ENCODE measurements at places on chromosomes 7 and 10. TPM values are rescaled to one million over a fixed set of nuclear protein-coding genes. Genes with fewer than 3 reads are reported as not detected.

The DDC gene
- total RNA-seq, result 47.6 TPM

The ZNF503 gene
- total RNA-seq, result 2.3 TPM

The TMEM229A gene
- total RNA-seq, result not detected

The COL13A1 gene
- total RNA-seq, result 0.17 TPM

The OPN1SW gene
- not detected for total RNA-seq

The CYP3A7 gene
- 81.2 TPM for total RNA-seq

The TUBB8 gene
- not detected for total RNA-seq

The RADIL gene
- total RNA-seq, result 0.14 TPM

The ARMC3 gene
- not detected for total RNA-seq

DNA sequence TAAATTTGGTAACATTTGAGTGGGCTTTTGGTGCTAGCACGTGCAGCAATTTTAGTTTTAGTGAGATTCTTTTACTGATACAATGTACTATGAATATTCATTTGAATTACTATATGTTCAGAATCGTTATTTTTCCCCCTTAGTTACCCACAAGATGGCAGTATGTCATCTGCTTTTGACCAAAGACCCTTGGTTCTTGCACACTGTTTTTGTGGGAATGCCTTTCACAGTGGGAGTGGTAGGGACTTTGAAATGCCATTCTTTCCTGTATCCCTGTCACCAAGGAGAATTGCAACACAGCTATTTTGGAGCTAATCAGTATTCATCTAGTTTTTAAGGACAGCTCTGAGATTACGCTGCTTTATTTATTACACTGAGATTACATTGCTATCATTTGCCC lies 40.6 kb downstream of the SEC23IP start:
- DNase-seq, result no peak
- H3K4me1 ChIP-seq, result no peaks in the 10 kb centered on the region
- H3K4me3 ChIP-seq, result no peak overlapping the region
- peaks cover 59% of the 10 kb centered on the region for H3K36me3 ChIP-seq
- H3K27ac ChIP-seq, result no peak overlapping the region
- H3K27me3 ChIP-seq, result no peaks in the 10 kb centered on the region

GRCh38 chr10:110181451-110181850 lies 26.0 kb upstream of the MXI1 start:
- DNase-seq, result no peak
- no peaks in the 10 kb centered on the region for H3K27me3 ChIP-seq
- no peak overlapping the region for H3K4me3 ChIP-seq
- H3K27ac ChIP-seq, result no peak overlapping the region
- no peaks in the 10 kb centered on the region for H3K36me3 ChIP-seq

- no peak for DNase-seq
- H3K36me3 ChIP-seq, result no peaks in the 10 kb centered on the region
- no peak overlapping the region for H3K4me3 ChIP-seq
- H3K4me1 ChIP-seq, result no peaks in the 10 kb centered on the region
- H3K27ac ChIP-seq, result no peak overlapping the region
Observed at GRCh38 chr10:47308775-47309174, 8.8 kb downstream of the GDF10 start.

DNA sequence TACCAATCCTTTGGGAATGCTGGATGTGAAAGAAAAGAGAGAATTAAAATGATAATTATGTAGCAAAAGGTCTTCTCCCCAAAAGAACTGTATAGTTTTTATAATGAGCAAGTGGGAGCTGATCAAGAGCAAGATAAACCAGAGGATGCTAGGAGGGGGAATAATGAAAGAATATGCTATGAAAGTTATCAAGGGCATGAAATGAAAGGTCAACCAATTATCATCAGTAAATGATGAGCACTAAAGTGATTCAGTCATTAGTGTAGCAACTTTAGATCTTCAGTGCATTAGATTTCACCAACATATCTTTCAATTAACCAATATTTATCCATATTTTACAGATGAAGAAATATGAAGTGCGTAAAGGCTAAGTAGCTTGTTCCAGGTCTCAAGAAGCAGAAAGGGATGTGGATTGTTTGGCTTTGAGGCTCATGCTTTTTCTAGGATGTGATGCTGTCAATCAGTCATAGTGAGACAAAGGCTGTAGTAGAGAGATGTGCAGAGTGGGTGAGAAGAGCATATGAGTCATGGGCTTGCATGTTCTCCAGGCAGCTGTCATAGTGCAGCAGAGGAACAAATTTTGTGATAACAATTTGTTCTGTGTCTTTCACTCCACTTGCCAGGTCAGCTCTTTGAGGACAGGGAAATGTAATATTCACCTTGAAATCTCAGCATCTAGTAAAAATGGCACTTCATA lies 5.7 kb upstream of the OR2F2 start:
- H3K27ac ChIP-seq, result no peak overlapping the region
- H3K4me3 ChIP-seq, result no peak overlapping the region
- no peaks in the 10 kb centered on the region for H3K4me1 ChIP-seq

DNA sequence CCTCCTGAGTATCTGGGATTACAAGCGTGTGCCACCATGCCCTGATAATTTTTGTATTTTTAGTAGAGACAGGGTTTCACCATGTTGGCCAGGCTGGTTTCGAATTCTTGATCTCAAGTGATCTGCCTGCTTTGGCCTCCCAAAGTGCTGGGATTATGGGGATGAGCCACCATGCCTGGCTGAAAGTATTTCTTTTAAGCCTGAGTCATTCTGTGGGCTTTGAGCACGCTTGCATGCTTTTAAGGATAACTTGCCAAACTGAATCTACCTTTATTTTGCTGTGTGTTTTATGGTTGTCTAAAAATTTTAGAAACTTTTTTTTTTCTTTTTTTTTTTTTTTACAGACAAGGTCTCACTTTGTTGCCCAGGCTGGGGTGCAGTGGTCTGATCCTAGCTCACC lies 33.2 kb downstream of the CNNM2 start:
- no peaks in the 10 kb centered on the region for H3K4me1 ChIP-seq
- H3K36me3 ChIP-seq, result no peaks in the 10 kb centered on the region
- H3K4me3 ChIP-seq, result no peak overlapping the region
- H3K27ac ChIP-seq, result no peak overlapping the region
- no peaks in the 10 kb centered on the region for H3K27me3 ChIP-seq

DNA sequence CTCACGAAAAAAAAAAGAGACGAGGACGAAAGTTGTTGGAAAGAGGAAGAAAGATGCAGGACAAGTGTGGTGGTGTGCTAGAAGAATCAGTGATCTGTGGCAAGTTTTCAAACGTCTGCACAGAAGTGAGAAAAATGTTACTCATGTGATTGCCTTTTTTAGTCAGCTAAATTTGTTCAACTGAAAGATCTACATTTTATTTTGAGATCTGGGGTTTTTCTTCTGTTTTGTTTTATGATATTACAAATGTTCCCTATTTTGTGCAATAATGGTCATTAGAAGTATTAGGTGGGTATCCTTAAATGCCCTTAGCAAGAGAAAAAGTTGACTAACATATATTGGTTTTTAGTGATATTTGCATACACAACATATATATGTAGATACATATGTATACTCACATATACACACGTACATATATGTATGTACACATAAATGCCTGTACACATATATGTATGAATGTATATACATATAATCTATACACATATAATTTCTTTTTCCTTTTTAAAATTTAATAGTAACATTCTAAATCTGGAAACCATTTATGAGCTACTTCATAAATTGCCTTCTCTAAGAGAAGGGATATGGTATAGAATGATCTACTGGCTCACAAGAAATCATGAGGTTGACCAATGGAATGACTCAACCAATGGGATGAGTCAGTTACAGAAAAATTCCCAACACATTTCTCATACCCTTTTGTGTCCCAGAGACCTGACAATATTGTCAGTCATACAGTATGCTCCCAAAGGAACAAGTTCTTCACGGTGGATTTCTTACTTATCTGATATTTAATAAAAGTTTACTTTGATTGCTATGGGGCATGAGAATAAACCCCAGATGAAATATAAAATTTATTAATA lies 38.4 kb downstream of the SLC39A12 start:
- no peaks in the 10 kb centered on the region for H3K27me3 ChIP-seq
- no peaks in the 10 kb centered on the region for H3K36me3 ChIP-seq
- no peak overlapping the region for H3K4me3 ChIP-seq
- DNase-seq, result no peak
- no peaks in the 10 kb centered on the region for H3K4me1 ChIP-seq

DNA sequence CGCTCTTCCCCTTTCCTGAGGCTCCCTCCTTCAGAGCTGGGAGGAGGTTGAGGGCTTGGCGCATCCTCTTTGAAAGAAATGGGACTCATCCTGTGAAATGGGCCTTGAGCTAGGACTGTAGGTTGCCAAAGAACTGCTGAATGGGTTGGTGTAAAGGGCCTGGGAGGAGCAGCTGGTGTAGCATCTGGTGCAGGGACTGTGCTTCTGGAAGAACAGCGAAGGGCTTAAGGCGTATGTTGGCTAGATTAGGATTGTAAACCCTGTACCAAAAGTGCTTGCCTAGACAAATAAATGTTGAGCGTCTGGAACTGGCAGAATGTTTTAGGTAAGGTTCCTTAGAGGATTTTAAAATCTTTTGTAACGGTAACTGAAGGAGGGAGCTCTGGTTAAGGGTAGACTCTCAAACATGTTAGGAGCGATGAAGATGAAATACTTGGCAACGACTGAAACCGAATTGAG lies 563 bp downstream of the STAM start:
- peak overlapping the region; percentile 85 for H3K27ac ChIP-seq
- no peaks in the 10 kb centered on the region for H3K27me3 ChIP-seq
- peak overlapping the region; percentile 93 for H3K4me3 ChIP-seq
- H3K4me1 ChIP-seq, result peaks cover 24% of the 10 kb centered on the region

GRCh38 chr10:78450807-78451485 lies 417.3 kb downstream of the RPS24 start:
- no peaks in the 10 kb centered on the region for H3K27me3 ChIP-seq
- no peaks in the 10 kb centered on the region for H3K4me1 ChIP-seq
- H3K36me3 ChIP-seq, result no peaks in the 10 kb centered on the region

DNA sequence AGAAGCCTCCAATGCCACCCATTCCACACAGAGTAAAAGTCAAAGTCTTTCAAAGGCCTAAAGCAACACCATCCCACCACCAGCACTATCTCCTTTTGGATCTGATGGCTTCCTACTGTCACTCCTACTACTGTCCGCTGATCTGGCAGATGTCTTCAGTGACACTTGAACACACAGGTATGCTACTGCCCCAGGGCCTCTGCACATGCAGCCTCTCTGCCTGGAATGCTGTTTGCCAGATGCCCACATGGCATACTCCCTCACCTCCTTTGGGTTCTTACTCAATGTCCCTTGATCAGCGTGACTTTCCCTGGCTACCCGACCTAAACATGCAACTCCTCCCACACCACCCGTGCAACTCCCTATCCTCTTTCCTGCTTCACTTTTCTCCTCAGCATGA lies 512.4 kb downstream of the KCNMA1 start:
- no peak for DNase-seq
- peaks cover under 1% of the 10 kb centered on the region for H3K36me3 ChIP-seq
- no peak overlapping the region for H3K4me3 ChIP-seq
- H3K27ac ChIP-seq, result no peak overlapping the region

DNA sequence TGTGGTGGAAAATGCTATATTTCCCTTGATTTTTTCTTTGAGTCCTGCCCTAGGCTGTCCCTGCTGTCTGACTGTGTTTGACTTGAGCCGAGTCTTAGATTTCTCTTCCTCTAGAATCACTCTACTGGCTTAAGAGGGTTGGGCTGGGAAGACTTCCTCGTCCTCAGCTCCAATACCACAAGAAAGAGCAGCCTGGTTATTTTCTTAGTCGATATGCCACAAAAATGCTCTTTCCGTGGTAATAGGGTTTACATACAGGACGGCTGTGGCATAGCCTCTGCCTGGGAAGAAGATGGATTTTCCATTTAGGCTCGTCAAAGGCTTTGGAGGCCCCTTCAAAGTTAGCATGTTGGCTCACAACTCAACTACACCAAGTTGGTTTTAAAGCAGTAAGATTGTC lies 212.0 kb upstream of the IGFBP3 start:
- H3K27me3 ChIP-seq, result no peaks in the 10 kb centered on the region
- H3K4me1 ChIP-seq, result peaks cover 6% of the 10 kb centered on the region

DNA sequence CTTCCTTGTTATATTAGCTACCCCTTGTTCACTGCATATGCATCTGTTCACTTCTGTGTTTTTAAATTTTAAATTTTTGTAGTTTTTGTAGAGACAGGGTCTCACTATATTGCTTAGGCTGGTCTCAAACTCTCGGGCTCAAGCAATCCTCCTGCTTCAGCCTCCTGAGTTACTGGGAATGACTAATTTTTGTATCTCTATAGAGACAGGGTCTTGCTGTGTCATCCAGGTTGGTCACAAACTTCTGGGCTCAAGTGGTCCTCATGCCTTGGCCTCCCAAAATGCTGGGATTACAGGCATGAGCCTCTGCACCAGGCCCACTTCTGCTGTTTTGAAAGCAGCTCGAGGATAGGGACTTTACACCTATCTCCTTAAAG lies 64.6 kb downstream of the PRTFDC1 start:
- H3K4me3 ChIP-seq, result no peak overlapping the region
- H3K36me3 ChIP-seq, result no peaks in the 10 kb centered on the region
- no peak overlapping the region for H3K27ac ChIP-seq

- H3K27ac ChIP-seq, result no peak overlapping the region
- H3K4me1 ChIP-seq, result no peaks in the 10 kb centered on the region
- H3K4me3 ChIP-seq, result no peak overlapping the region
Observed at GRCh38 chr10:74548676-74549075, 277.7 kb upstream of the KAT6B start.

GRCh38 chr10:89414879-89415821 lies 782 bp downstream of the IFIT5 start:
- peak overlapping the region; percentile 78 for H3K4me3 ChIP-seq
- H3K27me3 ChIP-seq, result no peaks in the 10 kb centered on the region
- peaks cover 23% of the 10 kb centered on the region for H3K4me1 ChIP-seq
- no peaks in the 10 kb centered on the region for H3K36me3 ChIP-seq
- peak overlapping the region; percentile 98 for H3K27ac ChIP-seq

DNA sequence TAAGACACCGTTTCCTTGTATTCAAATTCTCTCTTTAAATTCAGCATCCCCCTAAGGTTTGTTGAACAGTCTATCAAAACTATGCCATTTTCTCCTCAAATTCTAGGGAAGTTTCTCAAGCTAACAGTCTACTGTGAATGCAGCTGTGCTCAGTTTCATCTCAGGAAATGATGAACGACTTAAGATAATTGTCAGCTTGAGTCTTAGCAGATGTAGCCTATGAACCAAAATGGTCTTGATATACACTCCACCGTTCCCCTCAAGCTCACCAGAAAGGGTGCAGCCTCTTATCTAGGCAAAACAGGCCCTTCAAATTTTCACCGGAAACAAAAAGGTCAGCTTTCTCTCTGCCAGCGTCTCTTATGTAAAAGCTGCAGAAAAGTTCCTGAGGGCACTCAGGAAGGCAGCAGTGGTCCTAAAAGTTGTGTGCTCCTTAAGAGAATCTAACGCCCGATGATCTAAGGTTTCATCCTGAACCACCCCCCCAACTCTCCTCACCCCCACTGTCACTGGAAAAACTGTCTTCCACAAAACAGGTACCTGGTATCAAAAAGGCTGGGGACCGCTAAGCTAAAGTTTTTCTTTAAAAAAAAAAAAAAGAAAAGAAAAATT lies 2.1 kb downstream of the DNAJC9 start:
- H3K4me3 ChIP-seq, result no peak overlapping the region
- no peaks in the 10 kb centered on the region for H3K27me3 ChIP-seq
- H3K36me3 ChIP-seq, result peaks cover 26% of the 10 kb centered on the region
- DNase-seq, result peak; percentile 55
- peaks cover 19% of the 10 kb centered on the region for H3K4me1 ChIP-seq

GRCh38 chr10:329361-330099 lies 194.3 kb downstream of the ZMYND11 start:
- H3K4me1 ChIP-seq, result peaks cover 12% of the 10 kb centered on the region
- H3K36me3 ChIP-seq, result peaks cover 17% of the 10 kb centered on the region
- peak overlapping the region; percentile 39 for H3K4me3 ChIP-seq
- no peaks in the 10 kb centered on the region for H3K27me3 ChIP-seq
- peak overlapping the region; percentile 70 for H3K27ac ChIP-seq

GRCh38 chr7:135620447-135620846 lies 41.9 kb upstream of the STMP1 start:
- peaks cover 3% of the 10 kb centered on the region for H3K36me3 ChIP-seq
- H3K4me1 ChIP-seq, result no peaks in the 10 kb centered on the region
- no peak for DNase-seq
- no peak overlapping the region for H3K4me3 ChIP-seq

Data from liver (tissue), 10 donors.